ENCODE measurements at places on chromosomes 12 and 14.

GRCh38 chr12:21129906-21130305 lies 1.1 kb upstream of the SLCO1B1 start:
- DNase-seq = no peak

- DNase-seq = no peak
Observed at GRCh38 chr12:69464428-69464827, 5.8 kb upstream of the FRS2 start.

- DNase-seq = no peak
Observed at GRCh38 chr12:1574865-1575259, 19.5 kb downstream of the FBXL14 start.

- no peak for DNase-seq
Observed at GRCh38 chr12:41932470-41932991, 212.1 kb downstream of the GXYLT1 start.

DNA sequence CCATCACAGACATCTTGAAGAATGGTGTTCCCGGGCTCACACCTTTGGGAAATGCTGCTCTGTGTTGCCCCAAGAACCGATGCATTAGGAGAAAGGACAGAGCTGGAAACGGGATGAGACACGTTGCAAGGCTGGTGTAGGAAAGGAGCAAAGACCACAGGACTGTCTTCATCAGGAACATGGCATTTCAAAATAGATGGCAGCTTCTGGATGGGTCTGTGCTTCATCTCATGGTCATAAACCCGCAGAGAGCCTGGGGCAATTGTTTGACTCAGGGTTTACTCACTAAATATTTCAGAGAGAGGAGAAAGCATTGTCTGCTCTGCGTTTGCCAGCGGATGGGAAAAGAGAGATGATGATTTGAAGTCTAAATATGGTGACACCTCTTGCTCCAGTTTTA lies 76.3 kb downstream of the CACNA1C start:
- DNase-seq = no peak

- no peak for DNase-seq
Observed at GRCh38 chr12:69613351-69613750, 2.6 kb upstream of the LRRC10 start.

DNA sequence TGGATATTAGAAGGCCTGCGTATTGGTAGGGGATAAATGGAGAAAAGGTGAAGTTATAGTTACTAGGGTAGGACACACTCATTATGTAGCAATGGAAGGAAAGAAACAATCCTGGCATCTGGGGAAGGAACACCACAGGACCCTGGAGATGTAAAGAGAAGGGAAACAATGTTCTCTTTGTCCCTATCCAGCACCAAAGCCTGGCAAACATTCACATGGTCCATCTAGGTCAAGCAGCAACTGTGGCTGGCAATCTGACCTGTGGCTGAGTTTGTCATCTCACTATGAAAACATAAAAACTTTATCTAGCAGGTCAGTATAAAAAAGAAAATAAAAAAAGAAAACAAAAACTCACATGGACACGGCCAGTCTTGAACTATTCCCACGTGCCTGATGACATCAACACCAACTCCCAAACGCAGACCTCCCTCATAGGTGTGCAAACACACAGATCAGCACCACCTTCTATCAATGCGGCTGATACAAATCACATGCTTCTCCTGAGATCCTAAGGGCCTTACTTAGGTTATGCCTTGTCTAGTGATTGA lies 2.6 kb downstream of the POMT2 start:
- no peak for DNase-seq

DNA sequence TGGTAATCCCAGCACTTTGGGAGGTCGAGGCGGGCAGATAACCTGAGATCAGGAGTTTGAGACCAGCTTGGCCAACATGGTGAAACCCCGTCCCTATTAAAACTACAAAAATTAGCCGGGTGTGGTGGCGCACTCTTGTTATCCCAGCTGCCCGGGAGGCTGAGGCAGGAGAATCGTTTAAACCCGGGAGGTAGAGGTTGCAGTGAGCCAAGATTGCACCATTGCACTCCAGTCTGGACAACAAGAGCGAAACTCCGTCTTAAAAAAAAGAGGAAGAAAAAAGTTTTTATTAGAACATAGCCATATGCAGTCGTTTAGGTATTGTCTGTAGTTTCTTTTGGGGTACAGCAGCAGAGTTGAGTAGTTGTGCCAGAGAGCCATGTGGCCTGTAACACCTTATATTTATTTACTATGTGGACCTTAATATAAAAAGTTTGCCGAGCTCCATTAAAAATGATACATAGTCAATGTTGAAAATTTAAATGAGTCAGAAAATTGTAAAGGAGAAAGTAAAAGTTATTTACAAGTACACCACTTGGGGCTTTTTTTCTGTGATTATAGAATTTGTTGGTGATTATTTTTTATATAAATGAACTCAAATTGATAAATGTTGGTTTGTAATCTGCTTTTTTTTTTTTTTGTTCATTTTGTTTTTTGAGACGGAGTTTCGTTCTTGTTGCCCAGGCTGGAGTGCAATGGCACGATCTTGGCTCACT lies 2.2 kb downstream of the ADIPOR2 start:
- no peak for DNase-seq

- DNase-seq = no peak
Observed at GRCh38 chr12:1391722-1392121, 202.7 kb downstream of the FBXL14 start.

DNA sequence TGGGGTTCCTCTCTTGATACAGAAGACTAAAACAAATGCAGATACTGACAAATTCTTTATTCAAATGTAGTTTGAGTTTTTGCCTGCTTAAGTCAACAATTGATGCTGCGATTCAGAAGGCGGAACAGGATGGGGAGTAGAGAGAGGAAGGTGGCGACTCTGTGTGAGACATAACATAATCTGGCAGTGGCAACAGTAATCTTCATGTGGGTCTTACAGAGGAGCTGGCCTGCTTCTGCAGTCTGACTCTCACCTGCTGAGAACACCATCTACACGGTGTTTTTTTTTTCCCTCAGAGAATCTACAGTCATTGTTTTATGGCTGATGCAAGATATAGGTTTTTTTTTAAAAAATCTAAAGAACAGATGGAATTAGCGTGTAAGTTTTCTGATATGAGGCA lies 10.1 kb downstream of the CCDC92 start:
- no peak for DNase-seq

GRCh38 chr12:104115587-104115975 lies 22.4 kb downstream of the NFYB start:
- DNase-seq = no peak

- no peak for DNase-seq
Observed at GRCh38 chr14:101496776-101497683, 64.3 kb upstream of the DIO3 start.

- DNase-seq = no peak
Observed at GRCh38 chr12:57215668-57216013, 953 bp upstream of the NXPH4 start.

- DNase-seq = no peak
Observed at GRCh38 chr14:70032447-70032846, 153.2 kb downstream of the SMOC1 start.

- no peak for DNase-seq
Observed at GRCh38 chr14:99773521-99774497, 19.4 kb upstream of the EML1 start.

GRCh38 chr14:82724316-82724715 lies 1190.7 kb upstream of the SEL1L start:
- no peak for DNase-seq

DNA sequence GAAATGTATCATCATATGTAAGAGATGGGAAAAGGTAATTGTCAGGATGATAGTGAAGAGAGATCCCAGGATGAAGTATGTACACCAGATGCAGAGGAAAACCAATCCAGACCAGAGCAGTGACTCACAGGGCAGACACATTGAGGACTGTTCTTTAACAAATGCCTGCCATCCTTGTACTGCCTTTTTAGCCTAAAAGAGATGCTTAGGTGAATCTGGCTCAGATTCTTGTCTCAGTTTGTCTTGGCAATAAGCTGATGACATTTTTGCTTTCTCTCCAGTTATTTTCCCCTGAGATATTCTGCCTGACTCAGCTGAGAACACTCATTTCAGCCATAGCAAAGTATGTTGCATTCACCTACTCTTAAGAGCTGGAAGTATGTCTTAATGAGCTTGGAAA lies 405.3 kb upstream of the USP15 start:
- DNase-seq = no peak

- no peak for DNase-seq
Observed at GRCh38 chr12:28367993-28368392, 177.7 kb downstream of the CCDC91 start.

DNA sequence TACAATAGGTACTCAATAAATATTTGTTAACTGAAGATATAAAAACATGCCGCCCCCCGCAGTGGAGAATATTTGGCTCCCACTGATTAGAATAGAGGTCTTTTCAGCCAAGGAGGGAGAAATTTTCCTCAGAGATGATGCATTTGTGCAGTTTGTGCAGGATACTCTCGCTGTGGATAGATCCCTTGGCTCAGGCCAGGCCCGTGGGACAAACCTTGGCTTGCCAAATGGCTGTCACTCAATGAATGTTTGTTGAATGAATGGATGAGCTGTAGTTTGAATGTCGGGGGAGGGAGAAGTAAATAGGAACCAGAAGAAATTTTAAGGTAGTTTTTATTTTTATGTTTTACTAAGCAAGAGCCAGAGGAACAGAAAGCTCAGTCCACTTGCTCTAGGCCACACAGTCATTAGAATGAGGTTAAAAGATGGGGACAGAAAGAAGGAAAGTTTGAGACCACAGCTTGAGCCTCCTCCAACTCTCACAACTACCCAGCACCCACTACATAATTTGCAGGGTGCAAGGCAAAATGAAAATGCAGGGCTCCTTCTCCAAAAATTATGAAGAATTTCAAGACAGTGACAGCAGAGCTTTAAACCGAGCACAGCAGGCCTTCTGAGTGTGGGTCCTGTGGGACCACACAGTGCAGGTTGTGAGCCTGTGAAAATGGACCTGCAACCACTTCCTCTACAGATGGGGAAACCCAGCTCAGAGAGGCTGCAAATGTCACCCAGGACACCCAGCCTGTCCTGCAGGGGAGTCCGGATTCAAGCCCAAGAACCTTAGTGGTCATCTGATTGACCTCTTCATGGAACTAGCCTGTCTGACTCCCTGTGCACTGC lies 51.4 kb downstream of the WSCD2 start:
- no peak for DNase-seq

DNA sequence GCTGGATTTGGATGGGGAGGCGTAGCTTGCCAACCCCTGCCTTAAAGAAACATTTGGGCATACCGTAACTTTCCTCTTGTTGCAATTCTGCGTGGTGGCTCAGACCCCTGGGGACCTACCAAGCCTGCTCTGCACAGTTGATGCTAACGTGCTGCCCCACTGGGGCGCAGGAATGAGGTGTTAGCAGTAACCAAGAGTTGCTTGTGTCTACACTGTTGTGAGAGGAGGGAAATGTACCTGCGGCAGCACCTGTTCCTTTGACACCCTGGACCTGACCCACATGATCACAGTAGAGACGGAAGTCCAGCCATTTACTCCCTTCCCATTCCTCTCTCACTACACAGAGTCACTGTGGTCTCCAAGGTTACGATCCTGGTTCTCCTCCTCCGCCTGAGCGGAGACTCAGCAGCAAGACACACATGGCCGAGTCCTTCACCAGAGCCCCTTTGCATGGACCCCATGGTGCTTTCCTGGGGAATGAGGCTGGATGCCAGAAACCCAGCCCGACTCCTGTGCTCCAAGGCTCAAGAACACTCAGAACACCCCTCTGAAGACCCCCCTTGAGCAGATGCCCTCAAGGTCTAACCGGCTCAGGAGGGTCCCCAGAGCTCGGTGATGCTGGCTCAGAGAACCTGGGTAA lies 84.8 kb downstream of the FBXL14 start:
- no peak for DNase-seq

- DNase-seq = no peak
Observed at GRCh38 chr14:76837524-76837923, 11.3 kb downstream of the LRRC74A start.

DNA sequence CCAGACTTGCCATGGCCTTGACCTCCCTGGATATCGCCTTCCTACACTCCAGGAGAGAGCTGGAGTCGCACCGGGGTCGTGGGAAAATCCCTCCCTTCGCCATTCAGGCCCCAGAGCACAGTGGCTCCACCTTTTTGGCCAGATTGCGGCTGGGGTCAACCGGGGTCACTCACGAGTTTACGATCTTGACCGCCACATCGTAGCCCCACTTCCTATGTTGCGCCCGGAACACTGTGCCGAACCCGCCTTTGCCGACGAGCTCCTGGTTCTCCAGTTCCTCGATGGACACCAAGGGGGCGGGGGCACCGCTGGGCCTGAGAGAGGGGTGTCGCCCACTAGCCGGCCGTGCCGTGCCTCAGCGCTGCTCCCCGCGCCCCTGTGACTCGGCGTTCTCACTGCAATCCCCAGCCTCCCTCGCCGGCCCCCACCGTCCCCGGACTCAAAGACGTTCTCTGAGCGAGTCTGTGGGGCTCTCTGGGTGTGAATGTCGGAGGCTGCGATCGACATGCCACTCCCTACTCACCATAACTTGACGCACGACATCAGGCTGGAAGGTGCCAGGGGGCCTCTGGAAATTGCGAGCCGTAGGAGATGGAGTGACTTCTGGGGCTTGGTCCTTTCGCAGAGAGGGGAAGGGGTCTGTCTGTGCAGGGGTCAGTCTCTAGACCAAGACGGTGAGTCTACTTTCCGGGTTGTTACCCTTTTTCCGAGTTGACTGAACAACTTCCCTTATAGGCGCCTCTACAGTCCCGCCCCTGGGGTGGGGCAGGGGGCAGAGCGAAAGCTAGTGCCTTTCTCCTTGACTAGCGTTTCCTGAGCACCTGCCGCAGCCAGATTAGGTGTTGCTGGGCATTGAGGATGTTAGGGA lies at the start of gene RIPK3:
Gene RIPK3 (minus strand): TSS at position 708 of the 868 bp plus-strand sequence. CDS start 165 bp downstream, at position 543.
- no peak for DNase-seq

DNA sequence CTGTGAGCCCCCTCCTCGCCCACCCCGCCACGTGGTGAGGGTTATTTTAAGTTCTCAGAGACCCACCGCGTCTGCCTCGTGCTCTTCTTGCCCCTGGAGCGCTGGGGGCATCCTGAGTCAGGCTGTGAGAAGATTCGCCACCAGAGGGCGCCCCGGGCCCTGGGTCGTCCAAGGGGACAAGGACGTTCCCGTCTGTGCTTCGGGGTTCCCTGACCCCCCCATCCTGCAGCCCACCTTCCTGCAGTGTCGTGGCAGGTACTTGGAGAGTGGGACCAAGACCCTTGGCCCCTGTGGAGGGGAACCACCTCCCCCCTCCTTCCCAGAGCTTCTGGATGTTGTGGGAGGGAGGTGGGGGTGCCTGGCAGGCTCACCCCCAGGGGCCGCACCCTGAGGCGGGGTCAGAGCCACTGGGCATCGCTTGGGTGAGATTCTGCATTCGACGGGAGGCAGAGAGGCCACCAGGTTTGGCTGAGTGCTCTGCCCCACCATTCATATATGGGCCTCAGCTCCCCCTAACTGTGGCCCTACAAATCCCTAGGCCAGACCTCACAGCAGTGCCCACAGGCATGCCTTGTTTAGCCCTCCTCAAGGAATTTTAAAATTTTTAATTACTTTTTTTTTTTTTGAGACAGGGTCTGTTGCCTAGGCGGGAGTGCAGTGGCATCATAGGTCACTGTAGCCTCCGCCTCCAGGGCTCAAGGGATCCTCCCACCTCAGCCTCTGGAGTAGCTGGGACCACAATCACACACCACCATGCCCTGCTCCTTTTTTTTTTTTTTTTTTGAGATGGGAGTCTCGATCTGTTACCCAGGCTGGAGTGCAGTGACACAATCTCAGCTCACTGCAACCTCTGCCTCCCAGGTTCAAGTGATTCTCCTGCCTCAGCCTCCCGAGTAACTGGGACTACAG lies 17.0 kb downstream of the RHOF start:
- DNase-seq = peak; percentile 96
